Stomach (tissue), 19 donors: ENCODE measurements at places on chromosomes 13 and 19.

DNA sequence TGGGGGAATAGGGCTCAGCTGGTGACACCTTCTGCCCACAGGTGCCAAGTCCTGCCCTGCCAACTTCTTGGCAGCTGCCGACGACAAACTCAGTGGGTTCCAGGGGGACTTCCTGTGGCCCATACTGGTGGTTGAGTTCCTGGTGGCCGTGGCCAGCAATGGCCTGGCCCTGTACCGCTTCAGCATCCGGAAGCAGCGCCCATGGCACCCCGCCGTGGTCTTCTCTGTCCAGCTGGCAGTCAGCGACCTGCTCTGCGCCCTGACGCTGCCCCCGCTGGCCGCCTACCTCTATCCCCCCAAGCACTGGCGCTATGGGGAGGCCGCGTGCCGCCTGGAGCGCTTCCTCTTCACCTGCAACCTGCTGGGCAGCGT is 2.1 kb downstream of the P2RY11 start:
- no peak for DNase-seq

DNA sequence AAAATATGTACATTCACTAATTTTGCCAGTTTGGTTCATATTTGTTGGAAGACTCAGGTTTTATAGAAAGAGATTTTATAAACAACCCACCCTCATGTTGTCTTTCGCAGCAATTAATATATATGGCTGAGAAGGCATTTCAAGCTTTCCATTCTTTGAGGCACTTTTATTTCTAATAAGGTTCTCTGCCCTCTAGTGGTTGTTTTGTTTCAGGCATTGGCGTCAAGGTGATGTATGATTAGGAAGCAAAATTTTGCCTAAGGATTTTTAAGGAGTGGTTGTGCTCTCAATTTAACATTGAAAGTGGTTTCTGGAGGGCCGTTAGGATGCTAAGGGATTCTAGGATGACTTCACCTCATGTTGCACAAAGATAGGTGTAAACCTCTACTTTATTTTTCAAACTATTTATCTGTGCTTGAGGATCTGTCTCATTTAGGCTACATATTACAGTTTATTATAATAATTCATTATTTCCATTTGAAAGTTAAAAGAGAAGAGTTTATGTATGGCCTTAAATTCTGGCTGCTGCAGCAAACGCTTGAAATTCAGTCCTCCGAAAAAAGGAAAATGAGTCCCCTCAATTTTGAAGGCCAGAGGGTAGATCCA is 35.9 kb downstream of the OXGR1 start:
- DNase-seq: peak; percentile 27

DNA sequence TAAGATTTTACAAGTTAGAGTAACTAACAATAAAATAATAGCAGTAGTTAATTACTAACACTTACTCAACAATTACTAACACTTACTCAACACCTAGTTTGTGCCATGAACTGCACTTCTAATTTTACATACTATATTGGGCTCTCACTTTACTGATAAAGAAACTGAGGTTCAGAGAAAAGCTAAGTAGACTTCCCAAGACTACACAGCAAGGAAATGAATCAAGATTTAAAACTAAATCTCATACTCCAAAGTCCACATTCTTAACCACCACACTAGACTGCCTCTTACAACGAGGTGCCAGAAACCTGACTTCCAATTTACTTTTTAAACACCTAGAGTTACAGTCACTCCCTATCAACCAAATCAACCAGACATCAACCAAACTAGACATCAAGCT is 25.1 kb downstream of the RBM26 start:
- no peak for DNase-seq

GRCh38 chr19:13833330-13834243 is 38.3 kb downstream of the ZSWIM4 start:
- peak; percentile 95 for DNase-seq

DNA sequence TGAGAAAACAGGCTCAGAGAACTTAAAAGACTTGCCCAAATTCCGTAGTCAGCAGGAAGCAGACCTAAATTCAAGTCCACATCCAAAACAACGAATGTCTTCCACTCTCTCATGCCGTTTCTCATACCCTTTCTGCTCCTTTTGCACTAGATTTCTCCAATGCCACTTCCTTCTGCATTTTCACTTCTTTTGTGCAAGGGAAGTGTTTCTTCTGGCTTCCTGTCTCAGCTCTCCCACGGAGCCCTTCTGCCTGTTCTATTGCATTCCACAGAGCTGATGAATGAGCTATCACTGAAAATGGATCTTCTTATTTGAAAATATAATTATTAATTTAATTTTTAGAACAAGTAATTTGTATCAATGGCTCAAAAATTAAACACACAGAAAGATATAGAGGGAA is 56.1 kb upstream of the STK24 start:
- DNase-seq: no peak

DNA sequence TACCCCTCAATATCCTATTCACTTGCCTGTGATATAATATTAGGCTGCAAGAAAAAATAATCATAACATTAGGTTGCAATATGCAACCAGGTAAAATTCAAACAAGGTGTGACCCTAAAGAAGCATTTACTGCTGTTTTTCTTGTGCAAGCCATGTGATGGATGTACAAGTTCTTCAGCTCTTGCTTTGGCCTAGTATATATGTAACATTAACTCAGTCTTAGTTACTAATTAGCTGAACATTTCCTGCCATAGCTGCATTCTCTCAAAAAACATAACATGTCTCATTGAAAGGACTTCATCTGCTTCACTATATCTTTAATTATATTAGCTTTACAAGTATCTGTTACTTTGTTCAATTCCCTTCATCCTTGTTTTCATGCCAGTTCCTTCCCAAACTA is 406.8 kb upstream of the HTR2A start:
- DNase-seq: no peak
